Liver (tissue), 10 donors: ENCODE measurements at places on chromosomes 16 and 17.

- H3K27me3 ChIP-seq: no peaks in the 10 kb centered on the region
- H3K4me3 ChIP-seq: no peak overlapping the region
- no peak overlapping the region for H3K27ac ChIP-seq
- no peak for DNase-seq
- no peaks in the 10 kb centered on the region for H3K36me3 ChIP-seq
- H3K4me1 ChIP-seq: no peaks in the 10 kb centered on the region
Measured at GRCh38 chr16:35405526-35405925, 1946.1 kb downstream of the TP53TG3F start.

- peaks cover 12% of the 10 kb centered on the region for H3K36me3 ChIP-seq
- no peaks in the 10 kb centered on the region for H3K4me1 ChIP-seq
- no peak overlapping the region for H3K27ac ChIP-seq
Measured at GRCh38 chr16:3490911-3491629, 4.2 kb downstream of the C16orf90 start.

GRCh38 chr17:72382971-72383722 is 262.3 kb downstream of the SOX9 start:
- no peak overlapping the region for H3K27ac ChIP-seq
- no peak for DNase-seq
- H3K27me3 ChIP-seq: peaks cover 3% of the 10 kb centered on the region
- no peaks in the 10 kb centered on the region for H3K36me3 ChIP-seq

GRCh38 chr16:52384378-52384777 is 162.6 kb downstream of the TOX3 start:
- H3K36me3 ChIP-seq: no peaks in the 10 kb centered on the region
- H3K27me3 ChIP-seq: no peaks in the 10 kb centered on the region
- peaks cover 2% of the 10 kb centered on the region for H3K4me1 ChIP-seq
- no peak overlapping the region for H3K27ac ChIP-seq
- H3K4me3 ChIP-seq: no peak overlapping the region

DNA sequence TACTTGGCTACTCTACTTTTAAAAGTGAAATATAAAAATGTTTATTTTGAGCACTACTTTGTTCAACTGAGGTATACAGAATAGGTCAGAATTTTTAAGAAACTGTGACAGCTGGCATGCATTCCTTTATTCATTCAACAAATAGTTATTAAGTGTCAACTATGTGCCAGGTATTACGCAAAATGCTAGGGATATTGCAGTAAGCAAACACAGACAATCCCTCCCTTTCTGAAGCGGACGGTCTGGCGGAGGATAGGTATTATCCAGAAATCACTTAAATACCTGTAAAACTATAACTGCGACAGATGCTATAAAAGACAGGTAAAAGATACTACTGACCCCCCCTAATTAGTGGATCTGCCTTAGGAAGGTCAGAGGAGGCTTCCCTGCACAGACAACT is 26.1 kb downstream of the METTL16 start:
- no peaks in the 10 kb centered on the region for H3K36me3 ChIP-seq
- no peaks in the 10 kb centered on the region for H3K27me3 ChIP-seq
- no peak overlapping the region for H3K4me3 ChIP-seq

- no peaks in the 10 kb centered on the region for H3K27me3 ChIP-seq
- no peak overlapping the region for H3K27ac ChIP-seq
- H3K4me1 ChIP-seq: no peaks in the 10 kb centered on the region
Measured at GRCh38 chr17:33949100-33949499, 306.0 kb upstream of the CCL2 start.
